ENCODE measurements at places on chromosomes 13 and 19.

- DNase-seq = peak; percentile 46
Measured at GRCh38 chr13:33303855-33304597, 18.5 kb upstream of the STARD13 start.

- no peak for DNase-seq
Measured at GRCh38 chr13:32415019-32415418, 12.9 kb downstream of the N4BP2L1 start.

DNA sequence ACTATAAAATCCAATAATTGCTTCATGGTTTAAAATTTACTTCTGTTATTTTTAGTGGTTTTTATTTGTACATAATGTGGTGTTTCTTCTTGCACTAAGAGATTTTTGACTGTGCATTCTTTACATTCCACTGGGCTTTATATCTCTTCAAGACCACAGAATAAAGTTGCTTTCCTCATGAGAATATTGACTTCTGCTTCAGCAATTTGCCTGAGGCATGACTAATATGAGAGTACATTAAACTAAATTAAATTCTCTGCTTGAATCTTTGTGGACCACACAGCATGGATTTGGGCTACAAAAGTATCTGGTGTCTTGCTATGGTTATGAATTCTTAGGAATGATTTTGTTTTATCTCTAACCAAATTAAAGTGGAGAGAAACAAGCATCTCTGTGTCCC is 1463.4 kb upstream of the PCDH20 start:
- DNase-seq = peak; percentile 74

GRCh38 chr19:7176792-7177191 is 107.3 kb downstream of the ZNF557 start:
- no peak for DNase-seq

DNA sequence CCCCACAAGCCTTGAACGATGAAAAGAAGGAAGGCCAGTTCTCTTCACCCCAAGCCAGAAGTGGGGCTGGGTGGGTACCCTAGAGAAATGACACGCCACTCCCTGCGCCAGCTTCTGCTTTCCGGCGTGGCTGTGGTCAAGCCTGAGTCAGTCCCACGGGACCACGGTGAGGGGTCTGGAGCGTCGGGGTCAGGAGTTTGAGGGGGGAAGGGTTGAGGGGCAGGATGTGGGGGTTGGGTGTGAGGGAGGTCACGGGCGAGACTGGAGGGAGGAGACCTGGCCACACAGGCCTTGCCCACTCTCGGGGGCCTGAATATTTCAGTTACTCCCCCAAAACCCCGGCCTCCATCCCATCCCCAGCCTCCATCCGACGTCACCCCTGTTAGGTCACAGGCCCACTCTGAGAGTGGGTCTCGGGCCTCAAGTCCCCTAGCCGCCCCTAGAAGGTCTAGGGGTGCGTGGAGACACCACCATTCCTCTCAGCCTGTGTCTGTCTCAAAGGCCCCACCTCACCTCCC is 500 bp upstream of the IFI30 start:
- DNase-seq = no peak

DNA sequence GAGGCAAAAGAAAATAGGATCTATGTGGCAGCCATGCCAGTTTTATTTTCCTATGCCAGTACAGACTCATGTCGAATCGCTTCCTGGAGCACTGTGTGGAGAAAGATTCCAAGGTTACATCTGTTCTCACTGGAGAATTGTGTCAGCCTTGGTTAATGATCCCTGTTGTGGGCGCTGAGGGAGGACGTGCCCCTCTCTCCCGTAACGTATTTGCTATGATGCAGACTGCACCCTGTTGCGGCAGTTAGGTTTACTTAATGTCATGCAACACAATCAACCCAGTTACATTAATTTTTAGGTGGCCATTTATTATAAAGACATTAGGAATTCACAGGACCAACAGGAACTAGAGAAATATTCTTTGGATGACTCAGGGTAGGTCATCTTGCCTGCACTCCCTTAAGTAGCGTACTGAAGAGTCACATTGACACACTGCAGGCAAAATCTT is 892.9 kb downstream of the EFNB2 start:
- no peak for DNase-seq

DNA sequence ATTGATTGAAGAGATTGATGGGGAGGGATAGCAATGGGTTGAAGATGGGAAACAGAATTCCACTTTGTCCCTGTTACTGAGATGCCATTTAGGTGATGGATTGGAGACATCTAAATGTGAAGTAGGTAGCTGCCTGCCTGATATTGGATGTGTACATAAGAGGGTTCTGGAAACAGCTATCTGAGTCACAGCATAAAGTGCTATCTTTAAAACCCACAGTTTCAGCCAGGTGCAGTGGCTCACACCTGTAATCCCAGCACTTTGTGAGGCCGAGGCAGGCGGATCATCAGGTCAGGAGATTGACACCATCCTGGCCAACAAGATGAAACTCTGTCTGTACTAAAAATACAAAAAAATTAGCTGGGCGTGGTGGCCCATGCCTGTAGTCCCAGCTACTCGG is 72.6 kb downstream of the DNAJC3 start:
- no peak for DNase-seq

DNA sequence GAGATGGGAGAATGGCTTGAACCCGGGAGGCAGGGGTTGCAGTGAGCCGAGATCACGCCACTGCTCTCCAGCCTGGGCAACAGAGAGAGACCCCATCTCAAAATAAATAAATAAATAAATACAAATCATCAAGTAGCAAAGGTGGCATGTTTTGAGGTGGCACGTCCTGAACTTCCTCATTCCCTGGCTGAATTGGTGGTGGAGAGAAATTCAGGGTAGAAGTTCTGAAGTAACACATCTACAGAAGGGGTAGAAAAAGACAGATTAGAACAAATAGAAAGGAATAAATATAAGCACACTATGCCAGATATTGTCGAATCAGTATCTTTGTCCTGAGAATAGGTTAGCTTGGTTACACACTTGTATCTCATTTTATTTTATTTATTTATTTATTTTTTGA is 6.3 kb downstream of the IFI30 start:
- DNase-seq = no peak

- DNase-seq = peak; percentile 42
Measured at GRCh38 chr19:40754611-40755247, 3.7 kb downstream of the SNRPA start.

DNA sequence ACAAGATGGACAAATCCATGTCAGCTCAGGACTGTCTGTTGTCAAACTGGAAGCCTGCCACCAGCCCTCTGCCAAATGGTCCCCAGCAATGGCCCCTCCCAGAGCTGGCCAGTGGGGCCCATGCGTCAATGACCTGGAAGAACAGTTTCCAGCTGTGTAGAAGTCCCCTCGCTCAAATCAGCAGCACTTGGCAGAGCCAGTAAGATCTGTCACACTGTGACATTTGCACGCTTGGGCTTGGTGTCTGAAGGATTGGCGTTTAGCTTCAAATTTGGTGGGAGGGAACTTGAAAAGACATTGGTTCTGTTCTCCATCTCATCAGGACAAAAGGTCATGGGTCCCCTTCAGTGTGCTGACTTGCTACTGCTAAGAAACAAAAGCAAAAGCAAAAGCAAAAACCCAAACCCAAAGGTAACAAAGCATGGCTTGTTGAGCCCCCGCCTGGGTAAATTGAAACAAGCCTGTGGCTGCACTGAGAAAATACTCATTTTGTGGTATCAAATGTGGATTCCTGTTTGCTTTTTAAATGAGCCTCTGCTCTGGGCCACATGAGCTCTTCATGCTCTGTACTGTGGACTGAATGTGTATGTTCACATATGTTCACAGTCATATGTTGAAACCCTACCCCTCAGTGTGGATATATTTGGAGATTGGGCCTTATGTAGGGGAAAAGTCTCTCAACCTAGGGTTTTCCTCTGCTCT is 253.6 kb upstream of the MAB21L1 start:
- no peak for DNase-seq
